Activated CD4-positive, alpha-beta T cell treated with anti-CD3 and anti-CD28 coated beads, Interleukin-2, amount 10 ng/mL, durations not matched to agents 7 days and 5 days (primary cell): ENCODE measurements at places on chromosomes 16 and 17.

DNA sequence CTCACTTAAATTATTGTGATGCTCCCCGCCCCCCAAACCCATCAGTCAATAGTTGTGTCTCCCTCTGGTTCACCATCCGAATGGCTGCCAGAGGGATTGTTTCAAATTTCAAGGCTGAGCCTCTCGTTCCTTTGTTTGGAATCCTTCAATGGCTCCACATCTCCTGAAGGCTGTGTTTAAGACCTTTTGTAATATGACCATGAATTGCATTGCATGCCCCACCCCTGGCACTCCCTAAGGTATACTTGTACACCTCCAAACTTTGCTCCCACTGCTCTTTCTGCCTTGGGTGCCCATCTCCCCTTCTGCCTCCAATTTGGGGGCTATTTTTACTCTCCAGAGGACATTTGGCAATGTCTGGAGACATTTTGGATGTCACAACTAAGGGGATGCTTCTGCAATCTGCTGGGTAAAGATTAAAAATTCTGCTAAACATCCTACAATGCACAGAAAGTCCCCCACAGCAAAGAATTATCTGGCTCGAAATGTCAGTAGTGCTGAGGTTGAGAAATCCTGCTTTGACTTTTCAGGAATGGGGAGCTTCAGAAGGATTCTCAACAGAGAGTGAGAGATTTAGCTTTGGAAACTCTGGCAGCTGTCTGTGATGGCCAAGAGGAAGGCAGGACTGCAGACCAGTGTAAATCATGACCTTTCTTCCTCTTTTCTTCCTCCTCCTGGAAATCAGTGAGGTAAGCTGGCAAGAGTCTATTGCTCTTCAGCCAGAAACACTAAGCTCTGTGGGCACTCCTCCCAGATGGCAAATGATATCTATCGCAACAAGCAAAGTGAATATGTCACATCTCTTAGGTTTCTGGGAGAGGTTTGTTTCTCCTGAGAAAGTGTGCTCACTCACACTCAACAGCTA lies 8.7 kb upstream of the IL4R start:
- DNase-seq: peak; percentile 4

- DNase-seq: no peak
These were observed 14.0 kb upstream of the TRAP1 start for GRCh38 chr16:3731126-3731935.

- DNase-seq: no peak
These were observed 672.4 kb downstream of the CDH11 start for GRCh38 chr16:64449506-64449905.

DNA sequence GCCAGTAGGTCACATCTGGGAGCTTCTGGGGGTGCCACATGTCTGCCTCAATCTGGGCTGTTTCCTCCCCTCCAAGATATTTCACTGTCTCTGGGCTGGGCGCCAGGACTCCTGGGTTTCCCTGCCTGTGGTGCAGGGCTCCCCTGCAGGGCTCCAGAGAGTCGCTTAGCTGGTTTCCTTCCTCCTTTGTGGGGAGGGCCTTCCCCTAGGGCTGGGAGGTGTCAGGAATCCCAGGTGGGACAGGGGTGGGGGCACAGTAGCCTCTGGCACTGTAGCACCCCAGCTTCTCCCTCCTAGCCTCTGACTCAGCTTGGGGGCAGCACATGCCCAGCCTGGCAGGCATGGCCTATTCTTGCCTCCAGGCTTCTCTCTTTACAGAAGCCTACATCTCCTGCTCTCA lies 2.6 kb downstream of the RARA start:
- no peak for DNase-seq

GRCh38 chr16:3188925-3189825 lies 1.2 kb downstream of the OR1F1 start:
- DNase-seq: peak; percentile 27

DNA sequence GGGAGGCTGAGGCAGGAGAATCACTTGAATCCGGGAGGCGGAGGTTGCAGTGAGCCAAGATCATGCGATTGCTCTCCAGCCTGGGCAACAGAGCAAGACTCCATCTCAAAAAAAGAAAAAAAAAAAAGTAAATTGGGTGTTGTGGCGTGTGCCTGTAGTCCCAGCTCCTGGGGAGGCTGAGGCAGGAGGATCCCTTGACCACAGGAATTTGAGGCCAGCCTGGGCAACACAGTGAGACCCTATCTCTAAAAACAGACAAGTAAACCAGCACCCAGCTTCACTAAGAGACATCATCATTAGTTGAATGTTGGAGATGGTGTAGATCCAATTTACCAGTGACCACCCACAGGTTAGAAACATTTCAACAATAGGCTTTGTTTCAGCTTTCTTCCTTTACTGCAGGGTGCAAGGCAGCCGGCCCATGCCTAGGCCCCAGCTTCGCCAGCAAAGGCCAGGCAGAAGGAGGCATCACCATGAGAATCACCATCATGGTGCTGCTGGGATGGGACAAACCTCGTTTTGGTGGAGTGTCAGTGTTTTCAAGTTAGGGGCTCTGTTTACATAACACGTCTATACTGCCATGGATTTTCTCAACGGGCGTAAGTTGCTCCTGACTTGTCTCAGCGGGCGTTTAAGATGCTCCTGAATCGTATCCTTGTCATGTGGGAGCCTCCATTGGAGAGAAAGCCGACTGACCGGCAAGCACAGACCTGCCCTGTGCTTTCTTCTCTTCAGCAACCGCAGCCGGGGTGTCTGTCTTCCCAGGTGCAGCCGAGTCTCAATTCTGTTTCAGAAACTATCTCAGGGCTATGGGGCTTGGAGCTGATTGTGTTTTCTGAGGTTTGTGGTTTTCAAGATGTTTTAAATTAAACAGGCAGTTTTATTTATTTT lies 7.3 kb downstream of the TCF25 start:
- DNase-seq: no peak

- DNase-seq: no peak
These were observed 265.0 kb downstream of the CPPED1 start for GRCh38 chr16:12538667-12539091.

- DNase-seq: no peak
These were observed 259.8 kb downstream of the CPPED1 start for GRCh38 chr16:12543700-12544476.

- no peak for DNase-seq
These were observed 123.2 kb downstream of the KCNJ18 start for GRCh38 chr17:21815352-21816063.

DNA sequence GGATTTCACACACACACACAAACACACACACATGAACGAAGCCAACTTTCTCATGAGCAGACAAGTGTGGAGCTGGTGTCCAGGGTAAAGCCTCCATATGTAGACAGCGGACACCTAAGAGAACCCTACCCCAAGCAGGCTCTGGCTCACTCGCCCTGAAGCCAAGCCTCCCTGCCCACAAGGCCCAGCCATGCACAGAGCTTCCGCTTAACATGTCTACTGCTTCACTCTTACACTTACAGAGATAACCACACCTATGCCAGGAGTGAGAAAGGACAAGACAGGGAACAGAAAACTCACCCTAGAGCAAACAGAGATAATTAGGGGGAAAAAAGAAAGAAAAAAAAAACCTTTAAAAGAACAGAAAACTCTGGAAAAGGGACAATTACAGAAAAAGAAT lies 67.5 kb downstream of the CYTH1 start:
- DNase-seq: no peak

- no peak for DNase-seq
These were observed 46.6 kb upstream of the MED13 start for GRCh38 chr17:62111562-62112171.

DNA sequence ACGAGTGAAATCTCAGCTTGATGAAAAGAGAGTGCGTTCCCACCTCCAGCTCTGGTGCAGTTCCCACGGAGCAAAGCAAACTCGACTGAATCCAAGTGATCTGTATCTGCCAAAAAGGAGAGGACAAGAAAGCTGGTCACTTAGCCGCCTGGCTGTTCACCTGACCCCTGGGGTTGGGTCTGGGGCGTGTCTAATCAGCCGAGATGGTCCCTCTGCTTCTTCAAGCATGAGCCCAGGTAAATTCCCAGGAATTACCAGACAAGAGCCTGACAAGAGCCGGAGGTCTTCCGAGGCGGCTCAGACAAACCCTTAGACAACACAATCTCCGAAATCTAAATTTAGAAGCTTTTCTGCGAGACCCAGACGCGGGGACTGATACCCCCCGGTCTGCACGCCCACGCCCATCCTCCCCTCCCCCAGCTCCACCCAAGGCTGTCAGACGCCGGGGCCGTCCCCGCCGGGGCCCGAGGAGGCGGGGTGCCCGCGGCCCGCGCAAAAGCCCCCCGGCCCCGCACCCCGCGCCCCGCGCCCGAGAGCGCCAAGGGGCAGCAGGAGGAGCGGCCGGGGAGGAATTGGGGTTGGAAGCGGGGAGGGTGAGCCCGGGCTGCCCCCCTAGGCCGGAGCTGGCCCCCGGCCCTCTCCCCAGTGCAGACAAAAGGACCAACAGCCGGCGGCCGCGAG lies 674 bp downstream of the ZNF821 start:
- DNase-seq: peak; percentile 33

DNA sequence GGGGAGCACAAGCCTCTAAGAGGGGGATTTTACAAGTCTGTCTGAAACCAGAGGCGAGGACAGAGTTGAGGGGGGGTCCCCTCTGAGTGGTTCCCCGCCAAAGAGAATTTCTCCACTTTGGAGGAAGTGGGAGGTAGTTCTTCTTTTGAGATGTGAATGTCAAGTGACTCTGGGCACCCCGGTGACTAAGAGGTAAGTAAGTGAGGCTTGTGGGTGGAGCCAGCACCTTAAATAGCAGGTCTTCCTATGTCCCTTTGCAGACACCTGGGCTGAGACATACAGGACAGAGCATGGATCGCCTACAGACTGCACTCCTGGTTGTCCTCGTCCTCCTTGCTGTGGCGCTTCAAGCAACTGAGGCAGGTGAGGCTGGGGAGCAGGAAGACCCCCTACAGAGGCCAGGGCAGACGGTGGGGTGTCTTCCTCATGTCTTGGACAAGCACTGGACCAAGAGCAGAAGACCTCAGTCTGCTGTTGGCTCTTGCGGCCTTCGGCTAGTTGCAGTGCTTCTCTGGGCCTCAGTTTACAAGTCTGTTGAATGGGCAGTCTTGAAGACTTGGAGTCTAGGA lies at the start of gene CCL22:
Gene CCL22 (plus strand): TSS at position 257 of the 569 bp plus-strand sequence. CDS start 34 bp downstream, at position 291.
- DNase-seq: no peak

- DNase-seq: no peak
These were observed 9.9 kb downstream of the TBX2 start for GRCh38 chr17:61409301-61410112.

GRCh38 chr16:17287166-17287800 lies 183.5 kb downstream of the XYLT1 start:
- DNase-seq: no peak

DNA sequence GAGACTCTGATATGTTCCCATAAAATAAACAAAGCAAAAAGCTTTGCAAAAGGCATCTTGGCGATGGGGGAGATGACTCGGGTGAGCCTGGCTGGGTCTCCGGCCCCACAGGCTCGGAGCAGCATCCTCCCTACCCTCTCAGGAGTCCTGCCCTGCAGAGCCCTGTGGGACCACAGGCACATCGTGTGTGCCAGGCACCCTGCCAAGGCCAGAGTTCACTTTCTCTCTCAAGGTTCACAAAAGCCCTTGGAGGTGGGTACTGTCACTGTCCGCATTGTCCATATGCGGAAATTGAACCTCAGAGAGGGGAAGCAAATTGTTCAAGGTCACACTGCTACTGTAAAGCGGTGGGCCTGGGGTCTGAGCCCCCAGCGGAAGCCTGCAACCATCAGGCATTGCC lies 48.5 kb downstream of the CRISPLD2 start:
- no peak for DNase-seq

DNA sequence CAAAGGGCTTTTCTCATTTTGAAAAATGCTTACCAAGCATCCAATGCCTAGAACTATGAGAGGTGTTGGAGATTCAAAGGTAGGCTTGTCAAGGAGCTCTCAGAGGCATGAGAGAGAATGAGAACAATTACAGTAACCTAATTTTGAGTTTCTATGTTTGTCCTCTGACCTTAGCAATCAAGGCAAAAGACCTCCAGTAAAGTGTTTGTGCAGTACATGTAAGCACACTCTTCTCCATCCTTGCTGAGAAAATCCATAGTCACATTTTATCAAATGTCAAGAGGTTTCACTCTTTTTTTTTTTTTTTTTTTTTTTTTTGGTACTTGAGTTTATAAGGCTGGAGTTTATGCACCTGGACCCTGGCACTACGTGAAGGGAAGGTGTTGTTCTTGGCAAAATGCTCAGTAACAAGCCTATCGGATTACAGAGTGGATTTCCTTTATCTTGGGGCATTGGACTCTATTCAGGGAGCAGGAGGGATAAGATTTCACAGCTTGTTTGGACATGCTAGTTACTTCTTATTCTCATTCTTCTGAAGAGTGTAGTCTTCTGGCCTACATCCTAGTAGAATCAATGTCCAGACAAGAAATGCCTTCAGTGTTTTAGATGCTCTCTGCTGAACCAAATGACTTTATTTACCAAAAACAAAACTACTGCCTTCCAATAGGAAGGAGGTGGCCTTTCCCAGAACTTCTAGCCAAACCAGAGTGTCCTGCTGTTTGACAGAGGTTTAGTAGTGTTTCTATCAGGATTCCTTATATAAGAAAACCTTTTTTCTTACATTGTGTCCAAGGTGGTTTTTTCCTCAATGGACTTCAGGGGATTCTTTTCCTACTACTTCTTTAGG lies 21.9 kb downstream of the KCNJ2 start:
- DNase-seq: no peak

GRCh38 chr16:1959269-1960039 lies at the start of gene NDUFB10:
Gene NDUFB10 (plus strand): TSS chr16:1959538. CDS start chr16:1959625, 87 bp downstream.
- peak; percentile 91 for DNase-seq

DNA sequence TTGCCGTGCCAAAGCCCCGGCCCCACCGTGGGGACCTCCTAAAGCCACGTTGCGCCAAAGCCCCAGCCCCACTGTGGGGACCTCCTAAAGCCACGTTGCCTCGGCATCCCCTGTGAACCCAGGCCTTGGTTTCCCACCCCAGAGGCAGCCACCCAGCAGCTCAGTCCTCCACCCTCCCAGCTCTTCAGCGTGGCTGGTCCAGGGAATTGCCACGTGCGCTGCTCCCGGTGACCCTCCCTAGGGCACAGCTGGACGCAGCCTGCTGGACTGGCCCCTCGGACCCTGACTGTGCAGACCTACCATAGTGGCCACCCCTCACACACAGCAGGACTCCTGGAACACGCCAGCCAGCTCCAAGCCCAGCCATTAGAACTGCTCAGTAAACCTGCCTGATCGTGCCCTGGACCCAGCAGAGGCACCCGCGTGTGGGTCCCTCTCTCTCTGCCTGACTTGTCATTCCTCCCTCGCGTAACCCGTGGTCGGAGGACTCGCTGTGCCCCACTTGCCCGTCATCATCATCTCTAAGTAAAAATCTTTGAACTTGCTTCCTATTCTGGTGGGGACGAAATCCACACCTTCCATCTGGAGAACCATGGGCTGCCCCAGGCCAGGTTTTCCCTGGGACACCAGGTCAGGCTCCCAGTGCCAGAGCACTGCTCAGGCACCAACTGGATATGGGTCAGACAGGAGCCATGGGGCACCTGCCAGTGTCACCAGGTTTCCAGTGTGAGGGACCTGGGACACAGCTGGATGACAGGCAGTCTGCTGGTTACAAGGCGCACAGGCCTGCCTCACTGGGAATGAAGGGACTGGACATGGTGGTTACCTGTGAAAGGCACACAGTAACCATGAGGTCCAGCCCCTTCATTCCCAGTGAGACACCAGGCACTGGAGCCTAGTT lies 5.6 kb downstream of the CIAO3 start:
- DNase-seq: no peak
